ENCODE measurements at places on chromosomes 7 and 10.

DNA sequence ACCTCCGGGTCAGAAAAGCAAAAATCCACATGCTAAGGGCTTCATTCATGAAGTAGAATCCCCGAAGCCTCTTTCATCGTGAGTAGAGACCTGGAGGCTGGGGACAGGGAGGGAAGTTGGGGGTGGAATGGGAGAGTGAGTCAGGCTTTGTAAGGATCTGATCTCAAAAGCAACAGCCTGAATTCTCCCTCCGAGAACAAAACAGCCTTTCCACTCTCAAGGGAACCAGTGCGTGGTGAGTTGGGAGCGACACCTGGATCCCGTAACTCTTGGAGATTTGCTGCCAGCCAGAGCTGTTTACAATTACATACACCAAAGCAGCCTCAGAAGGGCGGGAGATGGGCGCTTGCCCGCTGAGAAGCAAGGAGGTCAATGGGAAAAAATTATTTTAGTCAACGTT, 10.8 kb downstream of the AFAP1L2 start:
- no peak for DNase-seq

DNA sequence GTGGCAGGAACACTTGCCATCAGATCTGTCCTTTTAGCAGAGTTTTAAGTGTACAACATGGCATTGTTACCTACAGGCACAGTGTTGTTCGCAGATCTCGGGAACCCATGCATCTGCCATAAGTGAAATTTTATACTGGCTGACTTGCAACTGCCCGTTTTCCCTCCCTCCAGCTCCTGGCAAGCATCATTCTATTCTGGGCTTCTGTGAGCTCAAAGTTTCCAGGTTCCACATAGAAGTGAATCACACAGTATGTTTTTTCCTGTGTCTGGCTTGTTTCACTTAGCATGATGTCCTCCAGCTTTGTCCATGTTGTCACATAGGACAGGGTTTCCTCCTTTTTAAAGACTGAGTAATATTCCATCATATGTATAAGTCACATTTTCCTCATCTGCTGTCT, 56.6 kb downstream of the C10orf143 start:
- DNase-seq, result no peak

- no peak for DNase-seq
These were observed 174.0 kb upstream of the PFKP start for GRCh38 chr10:2893158-2893845.

- DNase-seq, result no peak
These were observed at the start of gene CHST3 for GRCh38 chr10:71964098-71964742. CHST3 (plus strand) TSS chr10:71964395; CDS start chr10:72005843, 41,448 bp downstream.

- no peak for DNase-seq
These were observed 80.8 kb downstream of the SEC23IP start for GRCh38 chr10:119973281-119973680.

- DNase-seq, result no peak
These were observed 43.4 kb downstream of the GLI3 start for GRCh38 chr7:42193471-42194129.

DNA sequence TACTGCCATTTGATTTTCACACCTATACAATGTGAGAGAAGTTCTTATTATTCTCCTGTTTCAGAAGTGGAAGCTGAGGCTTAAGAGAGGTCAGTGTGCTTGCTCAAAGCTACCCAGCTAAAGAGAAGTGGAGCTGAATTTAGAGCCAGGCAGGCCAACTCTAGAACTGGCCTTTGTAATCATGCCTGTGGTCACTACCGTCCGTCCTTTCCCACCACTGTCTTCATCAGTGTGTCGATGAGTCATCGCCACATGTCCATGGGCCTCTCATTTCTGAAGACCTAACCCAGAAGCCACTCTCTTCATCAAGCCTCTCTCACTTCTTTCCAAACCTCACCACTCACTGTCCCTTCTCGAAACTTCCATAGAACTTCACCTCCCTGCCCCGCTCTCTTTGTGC, 237.8 kb downstream of the KIAA1217 start:
- DNase-seq, result peak; percentile 58

DNA sequence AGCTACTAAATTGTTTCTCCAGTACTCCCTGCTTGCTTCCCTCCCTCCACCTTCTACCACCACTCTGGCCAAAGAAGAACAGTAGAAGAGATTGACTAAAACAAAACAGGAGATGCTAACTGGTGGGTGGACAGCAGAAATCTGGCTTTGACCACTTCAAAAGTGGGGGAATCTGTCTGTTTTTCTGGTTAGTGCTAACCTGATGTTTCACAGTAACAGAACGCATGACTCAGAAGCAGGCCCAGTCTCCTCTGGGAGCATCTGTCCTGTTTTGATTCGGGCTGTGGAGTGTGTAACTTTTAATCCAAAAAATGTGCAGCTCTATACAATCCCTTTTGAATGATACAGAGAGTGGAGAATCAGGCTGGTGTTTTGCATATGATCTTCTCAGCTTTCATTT, 32.7 kb upstream of the ZNF438 start:
- DNase-seq, result peak; percentile 29

GRCh38 chr10:119120413-119120867, 16.5 kb downstream of the DENND10 start:
- DNase-seq, result no peak

All from dermis microvascular lymphatic vessel endothelial cell (primary cell).